D721Med (cell line): ENCODE measurements at places on chromosomes 2 and 18.

DNA sequence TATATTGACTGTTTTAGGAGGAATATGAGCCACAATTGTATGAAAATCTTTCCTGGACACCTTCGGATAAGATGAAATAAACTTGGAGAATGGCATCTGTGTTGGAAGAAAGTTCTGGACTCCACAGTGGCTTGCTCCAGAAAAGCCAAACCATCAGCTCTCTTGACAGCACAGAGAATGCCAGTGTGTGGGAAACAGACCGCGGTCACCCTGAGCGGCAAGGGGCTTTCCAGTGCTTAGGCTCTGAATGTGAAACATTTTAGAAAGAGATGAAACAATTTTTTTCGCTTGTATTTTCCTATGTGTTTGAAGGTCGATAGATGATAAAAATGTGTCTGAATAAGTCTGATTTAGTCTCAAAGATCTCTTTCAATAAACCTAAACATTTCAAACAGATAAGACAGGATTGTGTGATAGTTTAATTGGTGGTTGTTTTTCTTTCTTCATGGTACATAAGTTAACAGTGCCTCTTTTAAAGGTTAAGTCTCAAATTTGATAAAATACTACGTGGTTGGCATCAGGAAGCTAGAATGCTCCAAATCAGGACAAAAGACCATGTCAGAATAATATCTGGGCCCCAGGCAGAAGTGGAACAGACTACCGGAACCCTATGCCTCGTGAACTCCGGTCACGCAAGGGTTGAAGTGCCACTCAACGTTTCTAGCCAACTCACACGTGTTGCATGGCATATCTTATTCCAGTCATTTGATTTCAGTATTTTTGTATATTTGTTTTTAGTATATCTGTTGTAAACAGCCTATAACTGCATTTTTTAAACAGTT lies 28.9 kb downstream of the PTGR3 start:
- no peak for DNase-seq

DNA sequence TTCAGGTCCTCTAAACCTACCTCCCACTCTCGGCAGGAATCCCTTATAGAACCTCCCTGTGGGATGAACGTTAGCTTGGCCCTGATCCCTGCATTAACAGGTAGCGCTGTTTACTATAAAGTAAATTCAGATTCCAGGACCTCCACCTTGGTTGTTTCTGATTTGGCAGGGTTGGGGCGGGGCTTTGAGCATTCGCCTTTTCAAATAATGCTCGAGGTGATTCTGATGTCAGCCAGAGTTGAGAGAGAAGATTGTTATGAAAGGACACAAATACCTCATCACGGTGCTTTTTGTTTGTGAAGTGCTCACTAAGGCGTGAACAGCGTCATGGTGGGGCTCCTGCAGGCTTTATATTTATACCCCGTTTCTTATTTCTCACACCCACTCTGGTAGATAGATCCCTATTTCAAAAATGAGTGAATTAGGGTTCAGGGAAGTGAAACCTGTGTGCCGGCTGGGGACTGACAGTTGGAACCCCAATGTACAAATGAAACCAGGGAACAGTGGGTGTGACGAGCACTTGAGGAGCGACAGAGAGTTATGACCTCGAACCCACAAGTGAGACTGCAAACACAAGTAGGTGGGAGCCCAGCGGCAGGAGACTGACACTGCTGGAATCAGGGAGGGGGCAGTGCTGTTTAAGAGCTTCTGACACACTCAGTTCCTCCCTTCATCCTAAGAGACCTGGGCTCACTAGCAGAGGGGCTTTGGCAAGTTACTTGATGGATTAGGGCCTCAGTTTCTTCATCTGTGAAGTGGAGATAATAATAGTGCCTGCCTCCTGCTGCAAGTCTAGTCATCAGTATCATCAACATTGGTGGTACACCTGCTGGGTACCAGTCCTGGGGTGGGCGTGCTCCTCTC lies 14.2 kb upstream of the CXCR4 start:
- DNase-seq, result no peak

DNA sequence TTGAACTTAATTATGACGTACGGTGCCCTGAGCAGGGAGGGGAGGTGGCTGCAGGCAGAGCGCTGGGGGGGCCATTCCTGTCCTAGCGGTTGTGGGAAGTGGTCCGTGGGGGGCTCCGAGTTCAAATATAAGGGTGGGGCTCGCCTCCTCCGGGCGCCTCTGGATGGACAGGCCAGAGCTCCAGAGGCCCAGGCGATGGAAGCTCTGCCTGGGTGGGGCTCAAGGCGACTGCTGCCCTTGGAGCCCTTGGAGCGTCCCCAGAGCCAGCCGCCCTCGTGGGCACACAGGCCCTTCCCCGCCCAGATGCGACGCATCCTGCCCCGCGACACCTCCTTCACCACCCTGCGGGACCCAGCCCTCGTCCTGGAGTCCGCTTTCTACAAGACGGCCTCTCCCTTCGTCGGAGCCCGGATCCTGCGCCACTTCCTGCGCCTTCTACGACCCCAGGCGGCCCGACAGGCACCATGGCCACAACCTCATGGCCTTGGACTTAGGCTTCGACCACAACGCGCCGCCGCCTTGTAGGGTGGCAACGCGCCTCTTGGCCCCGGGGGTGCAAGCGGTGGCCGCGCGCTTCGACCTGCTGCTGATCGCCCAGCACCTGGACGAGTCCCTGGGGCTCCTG lies 10.5 kb downstream of the AQP12B start:
- peak; percentile 2 for DNase-seq

DNA sequence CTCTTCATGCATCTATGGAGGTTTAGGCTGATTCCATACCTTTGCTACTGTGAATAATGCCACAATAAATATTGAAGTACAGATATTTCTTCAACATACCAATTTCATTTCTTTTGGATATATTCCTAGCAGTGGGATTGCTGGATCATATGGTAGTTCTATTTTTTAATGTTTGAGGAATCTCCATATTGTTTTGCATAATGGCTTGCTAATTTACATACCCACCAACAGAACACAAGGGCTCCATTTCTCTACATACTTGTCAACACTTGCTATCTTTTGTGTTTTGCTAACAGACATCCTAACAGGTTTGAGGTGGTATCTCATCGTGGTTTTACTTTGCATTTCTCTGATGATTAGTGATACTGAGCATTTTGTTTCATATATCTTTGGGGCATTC lies 253.2 kb downstream of the ZNF804A start:
- DNase-seq, result no peak

DNA sequence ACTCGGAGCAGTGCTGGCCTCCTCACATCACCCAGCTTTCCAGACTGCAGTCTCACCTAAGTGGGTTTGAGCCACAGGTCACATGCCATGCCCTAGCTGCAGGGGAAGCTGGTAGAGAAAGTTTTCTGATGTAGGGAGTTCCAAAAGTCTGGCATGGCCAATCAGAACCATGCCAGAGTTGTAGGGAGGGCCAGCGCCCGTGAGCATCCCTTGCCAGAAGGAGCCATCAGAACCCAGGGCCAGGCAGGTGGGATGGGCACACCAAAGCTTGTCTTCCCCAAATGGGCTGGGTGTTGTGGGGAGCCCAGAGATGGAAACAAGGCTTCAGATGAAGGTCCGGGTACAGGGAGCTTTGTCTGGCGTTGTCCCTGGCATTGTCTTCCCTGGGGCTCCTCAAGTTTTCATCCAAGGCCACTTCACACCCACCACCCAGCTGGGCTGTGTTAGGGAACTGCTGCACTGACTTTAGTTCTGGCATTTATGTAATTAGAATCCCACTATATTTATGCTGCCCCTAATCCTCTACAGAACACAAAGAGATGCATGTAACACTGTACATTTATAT lies 247.9 kb downstream of the KLHL29 start:
- no peak for DNase-seq

DNA sequence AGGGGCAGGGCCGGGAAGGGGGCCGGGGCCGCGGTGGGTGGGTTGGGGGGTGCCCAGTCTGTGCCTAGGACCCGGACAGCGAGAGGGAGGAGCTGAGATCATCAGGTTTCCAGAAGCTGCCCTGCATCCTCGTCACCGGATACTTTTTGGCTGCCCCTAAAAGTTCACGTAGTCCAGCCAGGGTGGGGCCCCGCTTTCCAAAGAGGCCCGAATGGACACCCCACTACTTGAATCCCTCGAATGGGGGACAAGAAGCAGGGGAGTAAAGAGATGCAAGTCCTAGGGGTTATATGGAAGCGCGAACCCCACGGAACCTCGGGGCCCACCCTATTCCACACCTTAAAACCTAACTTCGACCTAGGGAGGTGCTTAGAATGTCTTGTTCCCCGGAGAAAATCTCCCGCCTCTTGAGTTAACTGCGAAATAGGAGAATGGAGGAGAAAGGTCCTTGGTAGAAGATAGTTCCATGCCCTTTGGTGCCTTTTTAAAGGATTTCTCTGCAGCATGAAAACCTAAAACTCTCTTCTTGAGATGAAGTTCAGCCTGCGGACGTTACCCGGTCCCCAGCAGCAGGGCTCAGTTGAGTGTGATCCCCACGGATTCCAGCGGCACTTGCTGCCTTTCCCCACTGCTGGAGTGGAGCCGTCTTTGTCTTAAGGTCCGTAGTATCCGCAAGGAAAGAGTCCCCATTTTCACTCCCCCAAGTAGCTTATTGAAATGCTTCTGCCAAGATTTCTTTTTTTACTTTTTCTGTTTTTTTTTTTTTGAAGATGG lies 2.1 kb upstream of the RNF152 start:
- DNase-seq, result peak; percentile 36

- DNase-seq, result no peak
Measured at GRCh38 chr2:142140434-142140845, 9.6 kb upstream of the LRP1B start.

GRCh38 chr2:20580690-20581437 lies 70.0 kb downstream of the HS1BP3 start:
- DNase-seq, result no peak

DNA sequence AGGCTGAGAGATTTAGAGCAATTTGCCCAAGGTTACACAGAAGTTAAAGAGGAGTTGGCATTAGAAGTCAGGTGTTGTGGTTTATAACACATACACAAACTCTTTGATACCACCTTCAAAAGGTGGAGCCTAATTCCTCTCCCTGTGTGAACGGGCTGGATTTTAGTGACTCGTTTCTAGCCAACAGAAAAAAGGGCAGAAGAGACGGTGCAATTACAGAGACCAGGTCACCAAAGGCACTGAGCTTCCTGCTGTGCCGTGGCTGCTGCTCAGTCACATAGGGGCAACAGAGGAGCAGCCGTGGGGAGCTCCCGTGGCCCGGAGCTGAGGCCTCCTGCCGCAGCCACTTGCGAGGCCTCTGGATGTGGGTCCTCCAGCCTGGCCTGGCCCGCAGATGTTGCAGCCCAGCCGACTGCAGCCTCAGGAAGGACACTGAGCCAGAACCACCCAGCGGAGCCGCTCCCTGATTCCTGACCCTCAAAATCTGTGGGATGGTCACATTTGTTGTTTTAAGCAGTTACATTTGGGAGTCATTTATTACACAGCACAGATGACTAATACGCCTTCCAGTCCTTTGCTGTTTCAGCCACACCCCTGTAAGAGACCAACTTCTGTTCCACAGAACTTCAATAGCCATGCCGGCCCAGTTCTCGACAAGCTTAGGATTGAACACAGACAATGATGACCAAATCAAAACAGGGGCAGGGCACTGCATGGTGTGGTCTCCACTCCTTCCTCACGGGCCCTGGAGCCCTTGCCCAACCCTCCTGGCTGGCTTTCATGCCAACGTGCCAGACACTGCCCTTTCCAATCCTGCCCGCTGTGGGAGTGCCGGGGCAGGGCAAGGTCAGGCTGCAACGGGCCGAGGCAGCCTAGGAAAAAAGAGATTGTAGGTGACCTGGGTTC lies 17.1 kb downstream of the EDAR start:
- no peak for DNase-seq

DNA sequence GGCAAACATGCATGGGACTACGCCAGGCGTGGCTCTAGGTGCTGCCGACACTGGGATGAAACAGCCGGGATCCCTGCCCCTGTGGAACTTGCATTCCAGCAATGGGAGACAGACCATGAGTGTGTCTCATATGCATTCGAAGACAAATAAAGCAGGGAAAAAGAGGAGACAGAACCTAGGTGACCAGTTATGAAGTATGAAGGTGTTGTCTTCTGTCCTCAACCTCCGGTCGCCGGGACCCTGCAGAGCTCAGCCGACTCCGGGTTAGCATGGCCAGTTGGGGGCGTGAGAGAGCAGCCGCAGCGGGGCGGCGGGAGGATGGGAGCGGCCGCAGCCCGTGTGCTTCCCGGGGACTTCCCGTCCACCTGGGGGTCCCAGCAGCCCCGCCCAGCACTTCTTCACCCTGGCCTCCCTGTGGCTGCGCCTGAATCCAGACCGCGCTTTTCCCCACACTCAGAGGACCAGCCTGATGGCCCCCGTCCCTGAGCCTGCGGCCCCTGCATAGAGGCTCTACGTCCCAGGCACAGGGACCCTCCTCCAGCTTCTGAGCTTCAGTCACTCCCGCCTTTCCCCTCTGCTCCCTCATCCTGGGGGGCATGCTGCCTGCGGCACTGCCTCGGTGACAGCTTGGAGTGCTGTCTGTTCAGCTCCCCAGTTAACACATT lies 11.4 kb downstream of the ID2 start:
- peak; percentile 53 for DNase-seq

GRCh38 chr2:234595829-234596228 lies 98.9 kb upstream of the ARL4C start:
- DNase-seq, result no peak

DNA sequence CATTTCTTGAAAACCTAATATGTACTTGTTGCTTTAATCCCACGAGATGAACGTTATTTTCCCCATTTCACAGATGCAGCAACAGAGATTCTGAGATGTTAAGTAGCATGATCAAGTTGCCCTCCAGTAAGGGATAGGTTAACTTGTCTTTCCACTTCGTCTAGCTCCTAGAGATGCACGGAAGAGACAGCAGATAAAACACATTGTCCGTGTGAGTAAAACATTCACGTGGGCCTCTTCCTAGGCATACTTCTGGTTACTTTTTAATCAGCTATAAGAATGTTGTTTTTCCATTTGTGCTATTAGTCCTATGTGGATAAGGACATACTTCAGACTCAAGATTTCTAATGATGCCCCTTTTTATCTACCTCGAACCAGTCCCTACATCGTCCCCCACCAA lies 1.2 kb upstream of the ARHGAP28 start:
- no peak for DNase-seq

DNA sequence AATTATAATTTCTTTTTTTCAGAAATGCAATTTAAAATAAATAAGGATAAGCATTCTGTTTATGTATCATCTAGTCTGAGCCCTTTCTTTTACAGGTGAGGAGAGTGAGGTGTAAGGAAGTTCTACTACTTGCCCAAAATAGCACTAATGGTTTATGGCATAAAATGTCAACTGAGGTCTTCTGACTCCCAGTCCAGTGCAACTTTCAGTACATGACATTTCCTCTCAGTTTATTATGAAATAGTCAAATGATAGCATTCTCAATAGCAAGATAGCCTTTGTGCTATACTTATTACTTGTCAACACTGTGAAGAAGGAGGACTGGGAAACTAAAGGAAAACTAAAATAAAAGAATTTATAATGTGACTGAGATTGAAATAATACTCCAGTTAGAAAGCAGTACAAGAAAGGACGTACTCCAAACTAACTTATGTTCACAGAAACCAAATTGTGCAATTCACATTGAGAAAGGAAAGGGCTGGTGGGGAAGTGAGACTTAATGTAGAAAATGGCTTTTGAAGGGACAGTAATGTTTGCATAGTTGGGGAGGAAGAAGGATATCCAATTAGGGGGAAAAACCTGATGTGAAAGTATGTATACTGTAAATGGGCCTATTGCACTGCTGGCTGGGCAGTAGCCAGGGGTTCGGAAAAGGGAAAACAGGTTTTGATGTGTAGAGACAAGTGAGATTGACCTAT lies 166.7 kb upstream of the ZEB2 start:
- no peak for DNase-seq

- DNase-seq, result no peak
Measured at GRCh38 chr18:79876497-79876896, 75.0 kb downstream of the SLC66A2 start.

- DNase-seq, result no peak
Measured at GRCh38 chr2:216754336-216754735, 59.0 kb upstream of the IGFBP5 start.
